Ovary (tissue), 10 donors: ENCODE measurements at places on chromosomes 3 and 15.

GRCh38 chr3:124292329-124292728 is 300.4 kb upstream of the ROPN1 start:
- H3K36me3 ChIP-seq: no peaks in the 10 kb centered on the region
- H3K4me1 ChIP-seq: no peaks in the 10 kb centered on the region
- H3K4me3 ChIP-seq: no peak overlapping the region
- H3K27me3 ChIP-seq: no peaks in the 10 kb centered on the region
- no peak for DNase-seq

GRCh38 chr15:89330119-89330518 is 4.5 kb downstream of the POLG start:
- no peak for DNase-seq
- no peaks in the 10 kb centered on the region for H3K27me3 ChIP-seq
- peaks cover 5% of the 10 kb centered on the region for H3K4me1 ChIP-seq
- no peak overlapping the region for H3K4me3 ChIP-seq

DNA sequence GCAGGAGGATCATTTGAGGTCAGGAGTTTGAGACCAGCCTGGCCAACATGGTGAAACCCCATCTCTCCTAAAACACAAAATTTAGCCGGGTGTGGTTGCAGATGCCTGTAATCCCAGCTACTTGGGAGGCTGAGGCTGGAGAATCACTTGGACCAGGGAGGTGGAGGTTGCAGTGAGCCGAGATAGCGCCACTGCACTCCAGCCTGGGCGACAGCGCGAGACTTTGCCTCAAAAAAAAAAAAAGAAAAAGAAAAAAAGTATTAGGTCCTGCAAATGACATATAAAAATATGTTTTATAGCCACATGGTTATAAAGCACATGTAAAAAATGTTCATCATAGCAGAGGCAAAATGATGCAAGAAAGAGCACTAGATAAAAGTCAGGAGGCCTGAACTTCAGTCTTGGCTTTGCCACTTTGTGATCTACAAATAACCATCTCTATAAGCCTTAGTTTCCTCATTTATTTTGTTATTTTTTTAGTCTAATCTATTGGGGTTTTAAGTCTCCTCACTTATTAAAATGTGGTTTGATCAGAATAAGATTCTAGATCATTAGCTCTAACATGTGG is 4.9 kb downstream of the SLC12A6 start:
- no peak overlapping the region for H3K27ac ChIP-seq
- H3K27me3 ChIP-seq: no peaks in the 10 kb centered on the region
- no peaks in the 10 kb centered on the region for H3K36me3 ChIP-seq
- H3K4me1 ChIP-seq: no peaks in the 10 kb centered on the region
- H3K4me3 ChIP-seq: no peak overlapping the region
- DNase-seq: no peak

GRCh38 chr3:73592154-73593144 is 32.3 kb downstream of the PDZRN3 start:
- H3K4me3 ChIP-seq: no peak overlapping the region
- no peaks in the 10 kb centered on the region for H3K27me3 ChIP-seq
- H3K4me1 ChIP-seq: peaks cover 13% of the 10 kb centered on the region
- DNase-seq: no peak

- no peak overlapping the region for H3K27ac ChIP-seq
- H3K4me3 ChIP-seq: no peak overlapping the region
- no peaks in the 10 kb centered on the region for H3K36me3 ChIP-seq
Measured at GRCh38 chr3:55564726-55565125, 77.6 kb upstream of the WNT5A start.

DNA sequence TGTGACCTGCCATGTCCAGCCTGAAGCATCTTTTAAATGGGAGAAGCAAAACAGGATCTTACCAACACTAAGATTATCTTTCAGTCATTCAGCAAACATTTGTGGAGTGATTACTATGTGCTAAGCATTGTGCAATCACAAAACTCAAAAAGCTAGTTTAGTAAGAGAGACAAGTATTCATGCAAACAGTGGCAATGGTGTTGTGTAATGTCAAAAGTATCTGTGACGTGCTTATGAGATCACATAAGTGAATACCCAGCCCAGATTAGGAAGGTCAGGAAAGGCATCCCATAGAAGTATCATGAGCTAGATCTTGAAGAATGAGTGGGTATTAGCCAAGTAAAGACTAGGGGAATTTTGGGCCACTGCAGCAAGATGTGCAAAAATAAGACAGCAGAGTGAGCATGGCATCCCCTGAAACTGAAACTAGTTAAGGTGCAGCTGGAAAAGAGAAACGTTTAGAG is 32.1 kb downstream of the SEC62 start:
- H3K4me1 ChIP-seq: no peaks in the 10 kb centered on the region
- DNase-seq: no peak
- H3K27ac ChIP-seq: no peak overlapping the region
- no peaks in the 10 kb centered on the region for H3K27me3 ChIP-seq
- H3K36me3 ChIP-seq: no peaks in the 10 kb centered on the region

- DNase-seq: no peak
- peak overlapping the region; percentile 48 for H3K4me3 ChIP-seq
- peaks cover 8% of the 10 kb centered on the region for H3K4me1 ChIP-seq
Measured at GRCh38 chr3:33438284-33438668, 1.9 kb downstream of the UBP1 start.

DNA sequence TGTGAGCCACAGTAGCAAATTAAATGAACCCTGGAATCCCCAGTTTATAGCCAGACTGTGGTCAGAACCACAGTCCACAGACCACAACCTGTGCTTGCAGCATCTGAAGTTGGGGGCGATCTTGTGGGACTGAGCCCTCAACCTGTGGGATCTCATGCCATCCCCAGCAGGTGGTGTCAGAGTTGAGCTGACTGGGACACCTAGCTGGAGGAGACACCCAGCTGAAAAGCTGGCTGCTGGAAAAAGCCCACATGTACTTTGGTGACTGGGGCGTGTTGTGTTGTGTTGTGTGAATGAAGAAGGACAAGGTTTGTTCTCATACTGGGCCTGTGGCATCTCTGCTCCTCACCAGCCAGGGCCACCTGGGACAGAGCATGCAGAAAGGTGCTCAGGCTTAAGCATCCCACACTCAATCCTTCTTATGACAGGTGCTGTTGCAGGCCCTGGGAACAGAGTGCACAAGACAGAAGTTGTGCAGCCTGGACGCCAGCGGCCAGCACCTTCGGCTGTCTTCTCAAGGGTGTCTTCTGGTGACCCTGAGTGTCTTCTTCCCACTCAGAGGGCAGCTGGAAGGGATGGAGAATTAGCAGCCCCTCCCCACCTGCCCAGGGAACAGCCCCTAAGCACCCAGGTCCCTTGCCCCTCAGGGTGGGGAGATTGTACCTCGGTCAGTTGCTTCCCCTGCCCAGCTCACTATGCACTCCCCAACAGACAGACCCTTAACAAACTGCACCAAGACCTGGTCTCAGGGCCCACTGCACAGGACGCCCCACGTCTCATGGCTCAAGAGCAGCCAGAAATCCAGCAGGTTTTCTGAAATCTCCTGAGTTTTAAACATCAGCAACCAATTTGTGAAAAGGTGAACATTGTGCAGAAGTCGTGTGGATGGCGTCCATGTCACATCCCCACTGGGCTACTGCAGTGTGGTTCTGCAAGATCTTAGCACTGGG is 2.2 kb upstream of the UROC1 start:
- no peak overlapping the region for H3K27ac ChIP-seq
- no peaks in the 10 kb centered on the region for H3K27me3 ChIP-seq
- no peak overlapping the region for H3K4me3 ChIP-seq
- peak; percentile 9 for DNase-seq
- H3K4me1 ChIP-seq: no peaks in the 10 kb centered on the region

DNA sequence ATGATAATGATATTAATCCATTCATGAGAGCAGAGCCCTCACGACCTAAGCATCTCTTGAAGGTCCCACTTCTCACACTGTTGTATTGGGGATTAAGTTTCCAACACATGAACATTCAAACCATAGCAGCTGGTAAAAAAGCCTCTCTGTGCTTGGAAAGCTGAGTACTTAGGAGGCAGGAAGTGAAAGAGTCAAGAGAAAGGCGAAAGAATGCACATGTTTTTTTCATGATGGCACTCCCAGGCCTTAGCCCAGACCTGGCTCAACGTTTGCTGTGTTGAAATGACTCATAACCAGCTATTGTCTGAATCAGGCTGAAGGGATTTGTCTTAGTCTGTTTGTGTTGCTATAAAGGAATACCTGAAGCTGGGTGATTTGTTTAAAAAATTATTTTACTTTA is 84.4 kb upstream of the RGMA start:
- H3K36me3 ChIP-seq: no peaks in the 10 kb centered on the region
- DNase-seq: no peak
- H3K4me3 ChIP-seq: no peak overlapping the region

DNA sequence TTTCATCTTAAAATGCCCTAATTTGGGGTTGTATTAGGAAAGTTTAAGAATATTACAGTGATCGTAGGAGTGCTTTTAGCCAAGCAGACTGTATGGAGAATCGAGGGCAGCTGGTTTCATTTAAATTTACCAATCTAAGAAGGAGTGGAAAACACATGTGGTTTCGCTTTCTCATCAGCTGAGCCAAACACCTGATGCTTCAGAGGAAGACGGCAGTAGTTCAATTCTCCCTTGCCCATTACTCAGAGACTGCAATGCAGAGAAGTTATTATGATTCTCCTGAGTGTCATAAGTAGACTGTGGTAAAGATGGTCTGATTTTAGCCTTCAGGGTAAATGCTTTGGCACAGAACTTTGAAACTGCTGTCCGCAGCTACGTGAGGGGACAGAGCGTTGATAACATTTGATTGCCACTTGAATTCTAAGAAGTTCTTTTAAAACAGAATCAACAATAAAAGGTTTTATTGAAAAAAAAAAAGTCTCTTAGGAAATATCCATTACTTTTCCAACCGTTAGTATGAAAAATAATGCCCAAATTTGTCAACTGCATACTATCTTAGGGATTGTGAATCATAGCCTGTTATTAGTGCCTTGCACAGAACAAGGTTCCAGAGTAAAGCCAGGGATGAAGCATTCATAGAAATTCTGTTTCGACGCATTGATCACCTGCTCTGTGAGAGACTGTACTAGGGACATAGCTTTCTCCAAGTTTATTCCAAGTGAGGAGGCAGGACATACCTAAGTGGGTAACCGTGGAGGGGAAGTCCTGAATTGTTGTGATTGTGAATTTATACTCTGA is 25.6 kb downstream of the LYSMD4 start:
- no peak for DNase-seq
- peaks cover 8% of the 10 kb centered on the region for H3K4me1 ChIP-seq
- no peaks in the 10 kb centered on the region for H3K27me3 ChIP-seq
- H3K36me3 ChIP-seq: no peaks in the 10 kb centered on the region
- no peak overlapping the region for H3K27ac ChIP-seq
- no peak overlapping the region for H3K4me3 ChIP-seq

DNA sequence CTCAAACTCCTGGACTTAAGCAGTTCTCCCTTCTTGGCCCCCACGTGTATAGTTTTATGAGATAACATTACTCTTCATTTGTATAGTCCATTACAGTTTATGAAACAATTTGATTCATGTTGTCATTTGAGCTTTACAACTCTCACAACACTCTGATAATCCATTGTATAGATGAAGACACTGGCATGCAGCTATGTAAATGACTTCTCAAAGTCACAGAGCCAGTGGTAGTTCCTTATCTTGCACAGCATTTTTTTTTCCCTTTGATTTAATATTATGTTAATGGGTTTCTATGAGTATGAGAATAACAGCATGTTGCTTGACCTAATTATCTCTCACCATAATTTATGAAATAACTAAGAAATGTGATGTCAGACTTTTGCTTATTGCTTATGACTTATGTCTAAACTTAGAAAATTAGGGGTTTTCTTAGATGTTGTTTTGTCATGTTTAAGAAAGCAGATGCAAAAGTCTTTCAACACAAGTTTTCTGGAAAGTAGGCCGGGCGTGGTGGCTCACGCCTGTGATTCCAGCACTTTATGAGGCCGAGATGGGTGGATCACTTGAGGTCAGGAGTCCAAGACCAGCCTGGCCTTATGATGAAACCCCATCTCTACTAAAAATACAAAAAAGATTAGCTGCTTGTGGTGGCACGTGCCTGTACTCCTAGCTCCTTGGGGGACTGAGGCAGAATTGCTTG is 13.3 kb downstream of the VPS8 start:
- H3K4me3 ChIP-seq: no peak overlapping the region
- no peaks in the 10 kb centered on the region for H3K36me3 ChIP-seq
- DNase-seq: no peak
- H3K4me1 ChIP-seq: peaks cover 4% of the 10 kb centered on the region

DNA sequence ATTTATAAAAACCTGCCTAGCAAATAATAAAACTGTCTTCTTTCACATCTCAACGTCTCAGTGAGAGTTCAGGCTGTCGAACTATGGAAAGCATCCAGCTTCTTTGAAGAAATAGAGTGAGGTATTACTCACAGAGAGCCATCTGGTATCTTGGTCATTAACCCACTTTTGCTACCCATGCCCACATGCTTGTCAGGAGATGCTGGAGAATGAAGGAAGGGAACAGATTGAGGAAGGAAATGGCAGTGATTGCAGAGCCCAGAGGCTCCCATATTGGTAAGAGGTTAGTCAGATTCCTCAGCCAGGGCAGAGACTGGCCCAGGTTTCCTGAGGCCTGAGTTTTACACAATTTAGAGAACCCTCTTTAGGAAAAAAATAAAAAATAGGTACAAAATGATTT is 119.1 kb downstream of the B3GALNT1 start:
- H3K36me3 ChIP-seq: no peaks in the 10 kb centered on the region
- no peak for DNase-seq
- H3K27ac ChIP-seq: no peak overlapping the region

DNA sequence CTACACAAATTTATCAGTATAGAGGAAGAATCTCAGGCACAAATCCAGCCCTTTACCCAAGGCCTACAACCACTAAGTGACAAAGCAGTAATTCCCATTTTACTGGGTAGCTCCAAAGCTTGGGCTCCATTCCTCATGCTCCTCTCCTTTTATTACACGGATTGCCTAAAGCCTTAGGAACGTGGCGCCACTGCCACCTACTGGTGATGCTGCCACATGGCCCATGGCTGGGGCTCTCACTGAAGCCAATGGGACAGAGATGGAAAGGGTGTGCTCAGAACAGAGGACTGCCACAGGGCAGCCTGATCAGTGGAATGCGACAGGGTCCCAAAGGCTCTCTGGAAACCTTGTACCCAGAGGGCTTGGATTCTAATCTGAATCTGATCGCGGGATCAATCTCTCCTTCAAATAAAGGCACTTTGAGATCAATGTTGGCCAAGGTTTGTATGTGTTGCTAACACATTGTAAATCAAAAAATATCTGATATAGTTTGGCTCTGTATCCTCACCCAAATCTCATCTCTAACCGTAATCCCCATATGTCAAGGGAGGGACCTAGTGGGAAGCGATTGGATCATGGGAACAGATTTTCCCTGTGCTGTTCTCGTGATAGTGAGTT is 33.5 kb upstream of the LYZL4 start:
- no peaks in the 10 kb centered on the region for H3K27me3 ChIP-seq
- no peaks in the 10 kb centered on the region for H3K36me3 ChIP-seq
- H3K4me1 ChIP-seq: no peaks in the 10 kb centered on the region
- DNase-seq: peak; percentile 49
- H3K27ac ChIP-seq: no peak overlapping the region

DNA sequence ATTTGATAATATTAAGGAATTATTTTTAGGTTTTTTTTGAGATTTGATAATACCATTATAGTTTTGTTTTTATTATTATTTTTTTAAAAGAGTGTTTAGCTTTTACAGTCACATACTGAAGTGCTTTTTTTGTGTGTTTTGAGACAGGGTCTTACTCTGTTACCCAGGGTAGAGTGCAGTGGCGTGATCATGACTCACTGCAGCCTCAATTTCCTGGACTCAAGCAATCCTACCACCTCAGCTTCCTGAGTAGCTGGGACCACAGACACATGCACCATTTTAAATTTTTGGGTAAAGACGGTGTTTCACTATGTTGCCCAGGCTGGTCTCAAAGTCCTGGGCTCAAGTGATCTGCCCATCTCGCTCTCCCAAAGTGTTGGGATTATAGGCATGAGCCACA is 73.0 kb downstream of the SUMF1 start:
- no peak overlapping the region for H3K4me3 ChIP-seq
- H3K4me1 ChIP-seq: no peaks in the 10 kb centered on the region
- no peaks in the 10 kb centered on the region for H3K27me3 ChIP-seq
- DNase-seq: no peak
- no peak overlapping the region for H3K27ac ChIP-seq
